ENCODE measurements at places on chromosomes 2 and 18.

DNA sequence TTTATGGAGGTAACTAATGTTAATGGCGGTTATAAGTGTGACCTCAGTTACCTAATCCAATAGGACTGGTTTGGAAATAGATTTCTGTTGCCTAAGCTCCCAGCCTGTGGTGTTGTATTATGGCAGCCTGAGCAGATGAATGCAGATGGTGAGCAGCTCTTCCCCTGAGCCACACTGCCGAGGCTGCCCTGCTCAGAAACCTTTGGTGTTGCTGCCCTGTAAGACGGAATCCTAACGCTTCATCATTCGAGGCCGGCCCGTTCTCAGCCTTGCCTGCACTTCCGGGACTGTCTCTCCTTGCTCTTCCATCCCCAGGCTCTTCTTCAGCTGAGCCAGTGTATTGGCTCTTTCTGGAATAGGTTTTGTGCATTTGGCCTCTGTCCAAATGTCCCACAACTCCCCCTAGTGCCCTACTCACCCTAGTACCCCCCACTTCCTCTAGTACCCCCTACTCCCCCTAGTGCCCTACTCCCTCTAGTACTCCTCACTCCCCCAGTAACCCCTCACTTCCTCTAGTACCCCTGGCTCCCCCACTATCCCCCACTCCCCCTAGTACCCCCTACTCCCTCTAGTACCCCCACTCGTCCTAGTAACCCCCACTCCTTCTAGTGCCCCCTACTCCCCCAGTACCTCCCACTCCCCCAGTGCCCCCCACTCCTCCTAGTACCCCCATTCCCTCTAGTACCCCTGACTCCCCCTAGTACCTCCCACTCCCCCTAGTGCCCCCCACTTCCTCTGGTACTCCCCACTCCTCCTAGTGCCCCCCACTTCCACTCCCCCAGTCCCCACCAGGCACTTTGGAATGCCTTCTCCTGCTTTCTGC lies 106.0 kb upstream of the TAF1B start:
- DNase-seq, result no peak

GRCh38 chr2:25833566-25833965 lies 44.7 kb downstream of the ASXL2 start:
- no peak for DNase-seq

GRCh38 chr2:231622963-231623362 lies 30.3 kb downstream of the TEX44 start:
- DNase-seq, result no peak

DNA sequence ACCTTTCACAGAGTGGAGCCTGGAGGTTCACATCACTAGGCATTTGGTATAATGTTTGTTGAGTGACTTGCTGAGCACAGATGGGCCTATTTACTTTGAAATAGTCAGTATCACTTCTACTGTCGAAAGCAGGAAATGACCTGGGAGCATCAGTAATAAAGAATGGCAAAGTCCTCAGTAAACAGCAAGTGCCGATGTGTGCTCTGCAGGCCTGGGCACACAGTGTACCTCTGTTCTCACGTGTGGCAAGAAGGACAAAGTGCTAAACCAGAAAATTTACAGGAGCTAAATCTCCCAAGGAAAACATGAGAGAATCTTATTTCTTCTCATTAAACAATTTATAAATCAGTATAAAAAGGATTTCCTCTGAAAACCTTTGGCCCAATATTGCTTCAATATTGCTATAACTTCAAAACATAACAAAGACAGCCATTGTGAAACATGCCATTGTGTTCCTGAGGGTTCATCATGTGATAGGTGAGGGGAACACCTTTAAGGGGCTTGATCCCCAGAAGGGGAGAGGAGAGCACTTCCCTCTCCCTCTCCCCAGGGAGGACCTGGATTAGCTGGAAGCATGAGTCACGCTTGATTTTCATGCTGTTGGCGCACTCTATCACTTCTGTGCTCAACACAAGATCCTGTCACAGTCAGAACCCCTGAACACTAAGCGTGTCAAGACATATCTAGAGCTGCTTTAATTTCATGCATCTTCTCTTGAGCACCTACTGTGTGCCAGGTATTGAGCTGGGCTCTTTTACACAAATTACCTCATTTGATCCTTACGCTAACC lies 131.5 kb upstream of the SMAD2 start:
- no peak for DNase-seq

DNA sequence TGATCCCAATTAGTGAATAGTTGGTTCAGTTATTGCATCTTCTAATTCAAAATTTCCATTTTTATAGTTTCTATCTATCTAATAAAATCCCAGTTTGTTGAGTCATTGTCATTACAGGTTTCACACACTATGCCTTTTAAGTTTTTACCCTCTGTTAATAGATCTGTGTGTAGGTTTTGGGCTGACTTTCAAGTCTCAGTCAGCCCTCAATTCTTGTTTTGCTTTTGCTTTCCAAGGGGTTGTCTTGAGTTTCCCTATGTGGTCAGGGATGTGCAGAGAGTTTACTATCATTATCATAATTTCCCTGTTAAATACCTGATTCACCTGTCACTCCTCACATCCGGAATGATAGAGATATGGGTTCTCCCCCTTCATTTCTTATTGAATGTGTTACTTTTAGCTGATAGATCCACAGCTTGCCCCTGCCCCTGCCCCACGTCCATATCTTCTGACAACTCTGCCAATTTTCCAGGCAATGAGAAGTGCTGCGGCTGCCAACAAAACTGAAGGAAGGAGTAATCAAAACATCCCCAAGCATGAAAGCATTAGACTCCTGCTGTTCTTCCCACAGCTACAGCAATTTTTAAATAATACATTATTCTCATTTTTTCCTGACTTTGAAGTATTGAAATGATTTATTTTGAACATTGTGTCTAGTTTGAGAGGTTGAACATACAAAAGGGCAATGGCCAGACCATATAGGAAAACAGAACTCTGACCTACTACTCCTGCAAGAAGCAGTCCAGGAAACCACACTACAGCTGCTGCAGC lies 1064.8 kb downstream of the SUCLG1 start:
- DNase-seq, result no peak

DNA sequence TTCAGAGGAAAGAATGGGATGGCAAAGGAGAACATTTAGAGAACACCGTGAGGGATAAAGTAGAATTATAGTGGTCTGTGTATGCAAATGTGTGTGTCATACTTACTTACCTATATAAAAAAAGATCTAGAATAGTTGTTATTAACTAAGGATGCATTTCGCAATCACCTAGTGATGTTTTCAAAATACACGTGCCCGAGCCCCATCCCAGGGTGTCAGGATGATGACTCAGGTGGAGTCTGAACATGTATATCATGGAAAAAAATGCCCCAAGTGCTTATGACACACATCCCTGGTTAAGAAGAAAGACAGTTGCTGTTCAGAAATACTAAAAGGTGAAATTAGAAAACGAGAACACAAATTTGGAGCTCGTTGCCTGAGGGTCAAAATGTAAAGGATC lies 109.0 kb downstream of the CERS6 start:
- DNase-seq, result no peak

DNA sequence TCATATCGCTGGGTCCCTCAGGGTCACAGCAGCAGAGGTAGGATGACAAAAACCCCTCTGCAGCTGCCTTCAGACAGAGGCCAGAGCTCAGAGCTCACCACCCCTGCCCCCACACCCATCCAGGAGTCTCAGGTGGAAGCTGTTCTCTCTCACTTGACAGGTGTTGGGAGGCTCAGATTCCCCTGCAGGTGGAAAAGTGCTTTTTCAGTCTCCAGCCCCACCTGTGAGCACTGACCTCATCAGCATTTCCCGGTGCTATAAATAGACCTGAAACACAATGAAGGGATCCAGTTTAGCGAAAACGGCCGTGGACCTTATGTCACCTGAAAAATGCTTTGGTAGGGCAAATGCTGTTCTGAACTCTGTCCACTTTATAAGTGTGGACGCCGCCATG lies 254.9 kb downstream of the NDUFA10 start:
- no peak for DNase-seq

GRCh38 chr18:2656237-2656980 lies 883 bp downstream of the SMCHD1 start:
- DNase-seq, result peak; percentile 61

GRCh38 chr2:216578325-216578724 lies 54.9 kb upstream of the IGFBP2 start:
- no peak for DNase-seq

DNA sequence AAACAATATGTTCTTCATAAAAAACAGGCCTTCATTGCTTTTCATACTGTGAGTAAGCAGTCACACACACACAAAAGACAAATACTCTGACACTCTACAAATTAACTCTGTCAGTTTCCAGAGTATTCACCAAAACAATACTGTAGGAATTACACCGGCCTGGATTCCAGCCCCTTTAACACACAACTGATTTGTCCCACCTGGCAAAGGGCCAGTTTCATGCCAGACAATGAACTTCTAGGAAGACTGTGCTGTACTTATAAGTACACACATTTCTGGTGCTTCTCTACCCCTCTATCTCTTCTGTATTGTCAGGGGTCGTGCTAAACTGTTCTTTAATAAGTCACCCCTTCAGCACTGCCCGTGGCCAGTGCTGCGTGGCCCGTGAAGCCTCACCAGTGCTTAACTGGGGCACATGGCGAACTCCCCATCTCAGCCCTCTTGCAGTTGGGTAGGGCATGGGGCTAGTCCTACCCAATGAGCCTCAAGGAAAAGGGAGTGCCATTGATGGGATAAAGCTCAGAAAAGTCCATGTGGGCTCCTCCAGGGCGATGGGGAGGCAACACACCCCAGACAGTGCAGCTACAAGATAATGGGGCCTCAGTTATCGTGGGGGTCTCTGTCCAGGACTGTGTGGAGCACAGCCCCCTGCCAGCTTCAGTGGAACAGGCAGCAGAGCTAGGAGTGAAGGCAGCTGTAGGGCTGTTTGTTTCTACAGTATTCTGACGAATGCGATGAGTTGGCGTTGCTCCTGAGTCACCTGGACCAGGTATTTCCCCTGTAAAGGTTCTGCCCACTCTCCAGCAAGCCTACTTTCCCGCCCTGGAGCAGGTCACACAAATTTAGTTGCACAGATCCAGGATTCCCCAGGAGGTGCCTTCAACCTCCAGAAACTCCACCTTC lies 99.0 kb downstream of the SP3 start:
- DNase-seq, result no peak

DNA sequence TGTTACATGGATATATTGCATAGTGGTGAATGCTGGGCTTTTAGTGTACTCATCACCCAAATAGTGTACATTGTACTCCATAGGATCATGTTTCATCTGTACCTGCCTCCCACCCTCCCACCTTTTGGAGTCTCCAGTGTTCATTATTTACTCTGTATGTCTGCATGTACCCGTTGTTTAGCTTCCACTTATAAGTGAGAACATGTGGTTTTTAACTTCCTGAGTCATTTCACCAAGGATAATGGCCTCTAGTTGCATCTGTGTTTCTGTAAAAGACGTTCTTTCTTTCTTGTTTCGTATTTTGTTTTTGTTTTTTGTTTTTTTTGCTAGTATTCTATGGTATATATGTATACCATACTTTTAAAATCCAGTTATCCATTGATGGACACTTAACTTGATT lies 107.5 kb downstream of the MSTN start:
- no peak for DNase-seq

DNA sequence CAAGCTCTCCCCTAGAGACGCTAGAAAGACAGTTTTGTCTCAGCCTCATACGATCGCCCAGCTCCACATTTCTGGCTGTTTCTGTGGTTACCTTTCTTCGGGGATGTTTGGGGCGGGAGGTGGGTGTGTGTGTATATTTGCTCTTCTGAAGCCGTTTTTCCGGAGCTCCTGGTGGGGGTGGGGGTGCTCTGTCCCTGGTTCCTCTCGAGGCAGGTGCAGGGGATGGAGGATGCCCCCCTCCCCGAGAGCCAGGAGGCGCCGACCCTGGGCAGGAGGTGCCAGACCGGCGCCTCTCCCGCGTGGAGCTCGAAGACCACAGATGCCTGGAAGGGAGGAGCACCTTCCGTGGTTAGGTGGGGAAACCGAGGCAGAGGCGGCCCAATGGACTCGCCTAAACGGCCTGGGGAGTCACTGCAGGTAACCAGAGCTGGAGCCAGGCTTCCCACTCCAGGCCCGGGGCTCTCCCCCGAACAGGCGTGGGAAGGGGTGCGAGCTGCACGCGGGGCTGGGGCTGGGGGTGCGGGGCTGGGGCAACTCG lies 694 bp upstream of the HPCAL1 start:
- peak; percentile 18 for DNase-seq

DNA sequence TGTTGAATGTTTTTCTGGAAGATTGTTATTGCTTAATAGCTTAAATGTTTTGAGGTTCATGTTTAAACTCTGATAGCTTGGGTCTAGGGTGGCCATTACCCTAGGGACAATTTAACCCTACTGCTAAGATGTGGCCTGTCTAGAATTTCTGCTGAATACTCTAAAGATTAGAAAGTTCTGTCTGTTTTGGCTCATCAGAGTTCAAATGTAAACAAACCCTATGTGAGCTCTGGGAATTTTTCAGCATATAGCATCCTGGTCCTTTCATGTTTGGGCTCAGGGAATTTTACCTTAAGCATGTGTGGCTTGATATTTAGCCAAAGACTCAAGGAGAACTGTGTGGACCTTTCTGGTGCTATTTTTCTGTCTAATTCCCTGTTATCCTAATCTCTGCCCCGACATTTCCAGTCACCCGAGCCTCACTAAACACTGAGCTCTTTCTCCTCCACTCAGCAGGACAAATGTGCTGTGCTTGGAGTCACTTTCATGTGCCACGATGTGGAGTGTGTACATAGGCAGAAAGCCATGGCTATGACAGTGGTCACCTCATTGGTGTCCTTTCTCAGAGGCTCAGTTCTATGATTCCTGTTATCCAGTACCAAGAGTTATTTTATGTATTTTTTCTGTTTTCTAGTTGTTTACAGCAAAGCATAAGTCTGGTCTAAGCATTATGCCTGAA lies 492.5 kb upstream of the SPHKAP start:
- no peak for DNase-seq

- no peak for DNase-seq
Observed at GRCh38 chr2:19851116-19851695, 50.6 kb downstream of the TTC32 start.

- no peak for DNase-seq
Observed at GRCh38 chr2:54767921-54768320, 44.5 kb downstream of the EML6 start.

- no peak for DNase-seq
Observed at GRCh38 chr2:207151048-207151447, 14.7 kb downstream of the KLF7 start.

DNA sequence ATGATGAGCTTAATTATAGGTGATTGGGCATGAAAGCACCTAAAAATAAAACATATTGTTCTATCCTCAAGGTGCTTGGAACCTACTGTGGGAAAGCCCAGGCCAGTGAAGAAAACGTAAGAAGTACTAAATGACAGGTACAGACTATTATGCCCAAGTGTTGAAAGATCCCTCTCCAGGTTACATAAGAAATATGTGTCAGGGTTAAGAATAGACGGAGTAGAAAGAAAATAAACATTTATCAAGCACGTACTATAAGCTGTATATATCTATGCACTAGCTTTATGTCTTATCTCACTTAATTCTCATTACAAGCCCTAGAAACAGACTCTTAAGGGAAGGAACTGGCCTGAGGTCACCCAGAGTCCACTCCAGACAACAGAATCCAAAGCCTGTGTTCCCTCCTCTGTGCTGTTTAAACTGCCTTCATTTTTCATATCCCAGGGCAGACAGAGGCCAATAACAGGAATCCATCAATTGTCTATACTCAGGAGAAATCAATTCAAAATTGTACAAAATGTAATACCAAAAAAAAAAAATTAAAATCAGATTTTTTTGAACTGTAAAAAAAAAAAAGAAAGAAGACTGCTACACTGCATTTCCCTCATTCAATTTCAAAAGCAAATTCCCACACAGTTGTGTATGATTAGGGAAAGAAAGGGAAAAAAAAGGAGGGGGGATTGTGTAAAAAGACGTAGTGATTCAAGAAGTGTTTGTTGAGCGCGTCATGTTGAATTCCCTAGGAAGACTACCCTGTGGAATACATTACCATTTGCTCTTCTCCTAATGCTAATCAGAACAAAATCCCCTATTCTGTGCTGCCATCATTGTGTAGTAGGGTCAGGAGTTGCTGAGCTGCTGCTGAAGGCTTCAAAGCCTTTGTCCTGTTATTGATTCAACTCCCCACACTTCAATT lies 156.3 kb downstream of the IRS1 start:
- no peak for DNase-seq
